Stimulated activated naive CD4-positive, alpha-beta T cell treated with Interleukin-2 at 50 U/mL for 16 hours (primary cell): ENCODE measurements at places on chromosomes 11 and 22.
A peak's percentile ranks its signal among the peaks of the same experiment; 100 is the strongest.

DNA sequence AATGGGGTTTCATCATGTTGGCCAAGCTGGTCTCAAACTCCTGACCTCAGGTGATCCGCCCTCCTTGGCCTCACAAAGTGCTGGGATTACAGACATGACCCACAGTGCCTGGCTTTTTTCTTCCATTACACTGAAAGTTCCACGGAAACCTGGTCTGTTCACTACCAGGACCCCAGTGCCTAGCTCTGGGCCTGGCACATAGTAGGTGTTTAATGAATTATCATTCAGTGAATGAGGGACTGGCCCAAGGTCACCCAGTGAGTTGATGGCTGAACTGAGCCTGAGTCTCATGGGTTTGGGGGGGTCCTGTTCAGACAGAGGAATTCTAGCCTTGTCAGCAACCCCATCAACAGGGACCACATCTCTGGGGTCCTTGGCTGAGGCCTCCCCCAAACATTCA is 3.1 kb downstream of the C11orf86 start:
- no peak for DNase-seq

DNA sequence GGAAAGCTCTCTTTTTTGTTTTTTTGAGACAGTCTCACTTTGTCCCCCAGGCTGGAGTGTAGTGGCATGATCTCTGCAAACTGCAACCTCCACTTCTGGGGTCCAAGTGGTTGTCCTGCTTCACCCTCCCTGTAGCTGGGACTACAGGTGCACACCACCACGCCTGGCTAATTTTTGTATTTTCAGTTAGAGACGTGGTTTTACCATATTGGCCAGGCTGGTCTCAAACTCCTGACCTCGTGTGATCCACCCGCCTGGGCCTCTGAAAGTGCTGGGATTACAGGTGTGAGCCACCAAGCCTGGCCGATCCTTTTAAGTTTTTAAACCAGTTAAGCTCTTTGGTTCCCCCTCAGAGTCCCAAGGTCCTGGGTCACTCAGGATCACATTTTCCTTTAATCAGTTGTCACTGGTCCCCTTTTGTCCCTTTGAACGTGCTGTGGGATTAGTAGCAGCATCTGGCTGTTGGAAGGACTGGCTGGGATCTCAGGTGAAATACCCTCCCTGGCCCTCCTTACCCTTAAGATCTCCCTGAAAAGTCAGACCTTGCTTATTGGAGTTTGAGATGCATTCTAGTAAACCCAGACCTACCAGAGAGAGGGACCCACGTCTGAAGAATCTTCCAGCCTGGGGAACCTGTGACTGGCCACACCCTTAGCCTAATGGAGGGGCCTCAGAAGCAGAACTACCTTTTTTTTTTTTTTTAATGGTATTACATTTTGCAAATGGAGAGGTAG is 8.1 kb downstream of the MALAT1 start:
- no peak for DNase-seq

DNA sequence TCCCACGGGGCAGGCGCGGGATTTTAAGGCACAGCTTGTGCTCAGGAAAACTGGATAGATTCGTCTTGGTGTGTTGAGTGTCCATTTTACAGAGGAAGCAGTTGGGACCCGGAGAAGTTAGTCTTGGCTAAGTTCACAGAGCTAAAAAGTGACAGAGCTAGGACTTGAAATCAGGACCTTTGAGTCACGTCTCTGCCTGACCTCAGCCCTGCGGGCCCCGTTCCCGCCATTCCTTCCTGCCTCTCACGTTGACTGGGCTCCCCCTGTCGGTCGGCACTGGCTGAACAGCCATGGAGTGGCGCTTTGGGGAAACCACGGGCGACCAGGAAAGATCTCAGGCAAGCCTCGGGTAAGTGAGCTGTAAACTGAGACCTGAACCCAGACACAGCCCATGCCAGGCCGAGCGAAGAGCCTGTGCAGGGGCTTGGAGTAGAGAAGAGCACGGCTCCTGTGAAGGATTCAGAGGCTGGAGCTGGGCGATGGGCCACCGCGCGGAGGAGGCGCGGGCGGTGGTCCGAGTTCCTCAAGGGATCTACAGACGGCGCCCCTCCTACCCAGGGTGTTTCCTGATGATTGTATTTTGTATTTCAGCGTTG is 54.1 kb downstream of the WNT11 start:
- DNase-seq, result peak; percentile 83

- peak; percentile 23 for DNase-seq
Observed at GRCh38 chr22:21876486-21877176, 9.2 kb upstream of the MAPK1 start.

DNA sequence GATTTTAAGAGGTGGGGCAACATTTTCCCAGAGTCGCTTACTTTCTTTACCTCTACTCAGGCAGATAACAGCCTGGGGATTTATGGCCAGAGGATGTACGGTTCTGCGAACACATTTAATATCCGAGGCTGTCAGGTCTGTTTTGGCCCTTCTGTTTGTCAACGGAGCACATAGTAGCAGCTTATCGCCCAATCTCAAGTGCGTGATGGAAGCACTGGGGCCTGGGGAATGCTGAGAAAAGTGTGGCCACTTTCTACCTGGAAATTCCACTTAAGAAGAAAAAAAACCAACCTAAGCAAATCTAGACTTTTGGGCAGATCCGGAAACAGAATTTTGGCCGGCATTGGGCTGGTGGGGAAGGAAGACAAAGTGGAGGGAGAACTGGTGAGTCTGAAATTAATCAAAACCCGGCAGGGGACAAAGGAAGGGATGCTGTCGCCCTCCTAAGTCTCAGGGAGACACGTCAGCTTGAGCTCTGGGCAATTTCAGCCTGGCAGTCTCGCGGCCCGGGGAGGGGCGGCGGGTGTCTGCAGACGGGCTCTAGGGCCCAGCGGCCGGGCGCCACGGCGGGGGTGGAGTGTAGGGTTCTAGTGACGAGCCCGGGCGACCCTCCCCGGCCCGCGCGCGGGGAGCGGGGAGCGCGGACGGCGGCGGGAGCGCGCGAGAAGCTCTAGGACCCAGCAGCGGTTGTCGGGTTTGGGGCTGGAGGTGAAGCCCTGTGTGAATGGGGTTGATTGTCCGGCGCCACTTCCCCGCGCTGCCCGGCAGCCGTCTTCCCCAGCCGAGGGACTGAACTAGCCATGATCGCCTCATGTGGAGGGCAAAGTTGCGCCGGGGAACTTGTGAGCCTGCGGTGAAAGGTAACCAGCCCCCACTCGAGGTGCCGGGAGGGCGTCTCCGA is at the start of gene AMOTL1:
AMOTL1 (plus strand) TSS at position 656 of the 901 bp plus-strand sequence; CDS start at position 812, 156 bp downstream.
- DNase-seq, result no peak
